Cortex of kidney (tissue), 1 donor: ENCODE measurements at places on chromosomes 7 and 10.

DNA sequence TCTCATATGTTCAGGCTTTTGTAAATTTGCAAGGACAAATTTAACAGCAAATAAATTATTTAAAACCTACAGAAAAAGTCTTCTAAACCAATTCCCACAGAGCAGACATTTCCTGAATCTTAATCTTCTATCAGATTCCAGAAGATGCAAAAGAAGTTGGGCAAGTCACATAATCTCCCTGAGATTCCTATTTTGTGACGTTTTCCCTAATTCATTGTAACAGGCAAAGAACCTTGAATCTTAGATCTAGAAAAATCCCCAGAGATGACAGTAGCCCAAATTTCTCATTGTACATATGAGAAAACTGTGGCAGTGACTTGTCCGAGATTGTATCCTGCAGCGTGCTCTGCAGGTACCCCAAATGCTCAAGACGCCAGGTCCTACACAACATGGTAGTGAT is 4.9 kb downstream of the ITPRID1 start:
- DNase-seq = no peak

DNA sequence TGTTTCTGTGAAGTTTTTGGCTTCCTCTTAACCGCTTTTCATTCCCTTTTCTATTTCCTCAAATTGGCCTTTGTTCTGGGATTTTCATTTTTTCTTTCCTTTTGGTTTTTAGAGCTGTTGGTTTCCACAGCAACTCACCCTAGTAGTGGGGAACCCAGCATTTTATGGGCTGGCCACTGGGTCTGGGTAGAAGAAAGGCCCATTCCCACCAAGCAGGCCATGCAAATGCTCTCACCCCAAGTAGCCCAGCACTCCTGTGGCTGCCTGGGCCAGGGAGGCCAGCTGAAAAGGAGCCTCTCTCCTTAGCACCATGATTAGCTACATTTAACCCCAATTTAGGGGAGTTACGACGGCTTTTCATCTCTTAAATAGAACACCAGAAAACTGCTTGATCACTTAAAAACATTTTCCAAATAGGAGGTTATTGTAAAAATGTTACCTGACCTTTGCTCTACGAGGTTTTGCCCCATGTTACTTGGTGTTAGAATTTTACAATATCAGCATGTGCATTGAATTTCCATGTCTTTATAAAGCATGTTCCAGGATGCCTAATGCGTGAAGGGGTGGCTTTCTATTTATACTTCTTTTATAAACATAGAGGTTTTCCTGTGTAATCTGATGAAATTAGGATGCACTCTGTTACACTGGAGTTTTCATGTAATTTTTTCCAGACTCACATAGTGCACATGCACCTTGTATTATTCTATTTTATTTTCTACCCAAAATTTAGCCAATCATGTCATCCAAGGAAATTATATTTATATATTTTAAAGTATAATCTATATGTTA is 75.4 kb downstream of the FAM171A1 start:
- DNase-seq = no peak

- DNase-seq = no peak
These were observed at the start of gene TNS3 for GRCh38 chr7:47581804-47582763. TSS of gene TNS3 (minus strand) at chr7:47582111. CDS start at chr7:47439636, 142,475 bp downstream.

GRCh38 chr10:64306729-64307327 is 785.6 kb downstream of the REEP3 start:
- DNase-seq = no peak

- DNase-seq = no peak
These were observed 462.2 kb downstream of the AUTS2 start for GRCh38 chr7:70060298-70061068.

DNA sequence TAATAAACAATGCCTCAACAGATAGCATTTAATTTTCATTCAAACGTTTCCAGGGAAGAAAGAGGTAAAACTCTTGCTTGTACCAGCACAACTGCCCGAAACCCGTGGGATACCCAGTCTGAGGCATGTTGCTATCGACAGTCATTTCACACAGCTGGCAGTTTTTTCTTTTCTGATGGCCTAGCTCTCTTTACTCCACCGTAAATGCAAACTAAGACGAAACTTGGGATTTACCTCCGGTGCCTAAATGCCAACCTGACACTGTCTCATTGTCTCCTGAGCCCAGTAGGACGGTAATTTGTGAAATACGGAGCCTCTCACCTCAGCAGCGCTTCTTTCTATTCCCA is 143.5 kb downstream of the PRPF18 start:
- DNase-seq = no peak

DNA sequence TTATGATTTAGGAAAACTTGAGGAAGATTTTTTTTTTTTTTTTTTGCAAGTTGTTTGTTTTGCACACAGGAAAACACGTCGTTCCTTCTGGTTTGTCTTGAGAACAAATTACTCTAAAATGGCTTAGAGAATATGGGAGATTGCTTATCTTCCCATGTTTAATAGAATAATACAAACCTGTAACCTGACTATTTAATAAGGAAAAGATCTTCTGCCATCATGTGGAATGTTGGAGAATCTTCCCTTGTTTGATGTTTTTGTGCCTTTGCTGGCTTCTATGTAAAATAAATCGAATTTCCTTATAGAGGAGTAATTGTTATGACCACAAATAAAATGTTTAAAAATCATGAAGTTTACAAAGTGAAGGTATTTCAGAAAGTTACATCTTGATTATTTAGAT is 818.8 kb downstream of the GATA3 start:
- no peak for DNase-seq
